ENCODE measurements at places on chromosomes 5 and 9.
A peak's percentile ranks its signal among the peaks of the same experiment; 100 is the strongest.

- no peak for DNase-seq
Measured at GRCh38 chr9:34576597-34577399, 12.7 kb downstream of the CNTFR start.

- no peak for DNase-seq
Measured at GRCh38 chr5:112795944-112796678, 58.4 kb downstream of the APC start.

DNA sequence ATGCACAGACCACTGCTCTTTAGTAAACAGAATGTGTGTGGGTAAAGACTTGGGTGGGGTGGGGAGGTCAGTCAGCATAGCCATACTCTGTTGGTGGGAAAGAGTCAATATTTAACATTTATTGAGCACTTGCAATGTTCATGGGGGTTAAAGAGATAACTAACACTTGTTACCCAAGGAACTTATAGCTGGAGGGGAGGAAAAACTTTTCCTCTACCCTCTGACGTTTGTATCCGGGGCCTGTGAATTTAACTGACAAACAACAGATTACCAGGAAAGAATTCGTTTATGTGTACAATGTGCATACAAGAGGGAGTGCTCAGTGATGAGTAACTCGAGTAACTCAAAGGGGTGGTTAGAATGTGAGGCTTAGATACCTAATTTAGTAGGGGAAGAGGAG lies 6.8 kb upstream of the CLINT1 start:
- DNase-seq, result no peak

DNA sequence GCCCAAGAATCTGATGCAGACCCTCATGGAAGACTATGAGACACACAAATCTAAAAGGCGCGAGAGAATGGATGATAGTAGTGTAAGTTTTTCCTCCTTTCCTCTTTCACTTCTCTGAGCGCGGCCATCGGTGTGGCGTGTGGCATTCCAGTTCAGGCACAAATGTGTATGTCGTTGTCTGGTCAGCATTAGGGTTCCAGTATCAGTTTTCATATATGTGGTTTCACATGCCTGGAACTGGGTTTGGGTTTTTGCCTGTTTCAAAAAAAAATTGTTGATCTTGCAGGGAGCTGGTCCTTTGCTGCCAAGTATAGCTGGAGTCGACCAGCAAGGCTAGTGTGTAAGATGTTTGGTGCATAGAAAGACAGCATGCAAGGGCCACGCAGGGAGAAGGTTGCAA lies 51.5 kb downstream of the C9orf152 start:
- no peak for DNase-seq

DNA sequence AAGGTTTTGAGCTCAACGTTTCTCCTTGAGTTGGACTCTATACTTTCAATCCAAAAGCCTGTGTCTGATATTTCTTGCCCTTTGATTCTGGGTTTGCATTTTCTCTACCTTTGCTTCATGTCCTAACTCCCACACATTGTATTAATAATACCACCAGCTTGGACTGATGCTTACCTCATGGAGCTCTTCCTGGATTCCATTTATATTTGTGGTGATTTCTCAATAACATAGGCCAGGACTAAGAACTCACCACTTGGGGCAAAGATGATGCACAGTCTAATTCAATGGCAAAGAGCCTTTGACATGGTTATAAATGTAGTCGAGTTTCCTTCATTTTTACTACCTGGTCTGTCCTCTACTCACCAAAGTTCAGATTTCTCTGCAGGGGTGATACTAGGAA lies 27.5 kb upstream of the EFNA5 start:
- no peak for DNase-seq

DNA sequence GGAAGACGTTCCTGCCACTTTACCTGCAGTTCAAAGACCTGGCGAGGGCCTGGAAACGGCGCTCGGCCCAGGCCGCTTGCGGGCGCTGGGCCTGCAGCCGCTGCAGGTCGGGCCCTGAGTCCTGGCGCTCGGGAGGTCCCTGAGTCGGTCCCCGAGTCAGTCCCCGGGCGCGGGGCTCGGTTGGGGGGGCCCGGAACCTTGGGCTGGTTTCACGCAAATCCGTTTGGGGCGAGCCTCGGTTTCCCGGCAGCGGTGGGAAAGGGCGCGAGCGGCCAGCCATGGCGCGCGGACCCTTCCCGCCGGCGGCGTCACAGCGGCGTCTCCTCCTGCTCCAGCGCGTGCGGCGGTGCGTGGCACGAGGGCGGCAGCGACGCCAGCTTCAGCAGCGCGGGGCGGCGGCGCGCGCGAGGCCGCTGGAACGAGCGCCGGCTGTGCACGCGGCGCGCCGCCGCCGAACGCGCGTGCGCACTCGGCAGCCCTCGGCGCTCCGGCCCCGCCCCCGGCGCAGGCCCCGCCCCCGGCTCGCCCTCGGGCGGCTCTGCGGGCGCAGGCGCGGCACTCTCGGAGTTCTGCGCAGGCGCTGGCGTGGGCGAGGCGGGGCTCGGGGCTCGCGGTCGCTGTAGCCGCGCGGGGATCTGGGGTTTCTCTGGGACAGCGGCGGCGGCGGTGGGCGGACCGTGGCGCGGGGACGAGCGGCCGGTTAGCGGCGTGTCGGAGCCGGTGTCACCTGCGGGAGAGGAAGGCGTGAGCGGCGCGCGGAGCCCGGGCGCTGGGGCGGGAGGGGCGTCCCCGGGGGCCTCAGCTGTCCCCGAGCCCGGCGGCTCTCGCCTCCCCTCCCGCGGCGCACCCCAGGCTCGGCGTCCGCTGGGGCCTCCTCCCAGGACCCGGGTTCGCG lies 29.9 kb downstream of the EXOC3 start:
- DNase-seq, result peak; percentile 76

GRCh38 chr5:98773214-98773463 lies 324 bp upstream of the RGMB start:
- no peak for DNase-seq

- peak; percentile 84 for DNase-seq
Measured at GRCh38 chr5:82019342-82020138, 47.7 kb downstream of the ATG10 start.

GRCh38 chr9:17291766-17292165 lies 156.9 kb downstream of the CNTLN start:
- DNase-seq, result no peak

DNA sequence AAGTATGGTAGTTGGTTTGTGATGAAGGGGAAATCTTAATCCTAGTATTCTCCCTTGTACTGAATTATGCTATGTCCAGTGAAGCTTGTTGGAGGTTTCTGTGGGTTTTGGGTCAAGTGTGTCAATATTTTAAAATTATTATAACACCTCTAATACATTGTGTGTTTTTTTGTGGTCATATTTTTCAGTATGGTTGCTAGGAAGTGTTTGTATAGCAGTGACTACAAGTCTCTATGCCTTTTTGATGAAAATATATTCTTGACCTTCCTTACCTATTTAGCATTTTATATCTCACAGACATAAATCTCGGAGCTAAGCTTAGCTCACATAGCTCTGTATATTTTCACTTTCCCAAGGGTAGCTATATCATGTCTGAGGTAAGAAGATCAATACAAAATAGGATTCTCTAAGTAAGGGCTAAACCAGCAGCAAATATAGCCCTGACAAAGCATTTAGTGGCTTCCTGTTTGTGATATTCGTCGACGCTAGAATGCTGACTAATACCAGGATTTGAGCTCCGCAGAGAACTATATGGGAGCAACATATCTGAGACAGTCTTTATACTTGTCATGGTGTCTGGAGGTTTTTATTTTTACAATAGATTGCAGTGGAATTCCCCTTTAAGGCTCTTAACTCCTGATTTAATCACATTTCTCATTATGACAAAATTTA lies 82.3 kb downstream of the MACIR start:
- DNase-seq, result no peak

DNA sequence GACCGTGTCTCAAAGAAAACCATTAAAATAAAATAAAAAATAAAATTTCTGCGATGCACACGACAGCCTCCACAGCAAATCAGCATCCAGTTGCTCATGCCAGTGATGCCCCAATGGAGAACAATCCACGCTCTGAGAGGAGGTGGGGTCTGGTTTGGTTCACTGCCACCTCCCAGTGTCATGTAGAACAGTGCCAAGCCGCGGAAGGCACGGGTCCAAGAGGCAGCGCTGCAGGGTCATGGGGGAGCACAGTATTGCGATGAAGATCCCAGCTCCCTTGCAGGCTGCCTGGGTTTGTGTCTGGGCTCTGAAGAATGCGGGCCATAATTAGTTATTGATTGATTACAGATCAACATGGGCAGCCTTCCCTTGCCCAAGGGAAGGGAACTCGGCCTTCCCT lies 6.1 kb upstream of the CACFD1 start:
- DNase-seq, result no peak

GRCh38 chr5:43699910-43700309 lies 96.9 kb downstream of the NNT start:
- no peak for DNase-seq

GRCh38 chr5:125120012-125120411 lies 373.6 kb upstream of the ZNF608 start:
- DNase-seq, result no peak

DNA sequence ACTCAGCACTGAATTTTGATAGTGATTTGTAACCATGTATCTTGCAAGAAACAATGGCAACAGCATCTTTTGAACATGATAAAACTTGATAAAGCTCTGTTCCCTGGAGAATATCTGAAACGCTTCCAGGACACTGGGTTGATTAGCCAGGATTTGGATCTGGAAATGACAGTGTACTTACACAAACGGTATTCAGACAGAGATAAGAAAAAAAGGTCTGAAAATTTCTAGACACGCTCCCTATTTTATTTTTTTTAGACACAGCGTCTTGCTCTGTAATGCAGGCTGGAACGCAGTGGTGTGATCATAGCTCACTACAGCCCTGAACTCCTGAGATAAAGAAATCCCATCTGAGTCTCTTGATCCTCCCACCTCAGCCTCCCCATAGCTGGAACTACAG lies 109.0 kb downstream of the GNAQ start:
- no peak for DNase-seq

DNA sequence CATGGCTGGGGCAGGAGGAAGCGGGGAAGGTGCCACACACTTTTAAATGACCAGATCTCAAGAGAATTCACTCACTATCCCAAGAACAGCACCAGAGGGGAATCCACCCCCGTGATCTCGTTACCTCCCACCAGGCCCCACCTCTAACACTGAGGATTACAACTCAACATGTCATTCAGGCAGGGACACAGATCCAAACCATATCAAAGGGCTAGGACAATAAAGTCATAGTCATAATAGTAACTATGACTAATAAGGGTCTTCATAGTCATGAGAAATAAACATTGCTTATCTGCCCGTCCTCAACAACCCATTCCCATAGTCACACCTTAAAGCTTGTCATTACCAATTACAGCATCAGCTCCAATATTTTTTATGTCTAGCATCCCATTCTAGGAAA lies 65.3 kb upstream of the SMC2 start:
- no peak for DNase-seq

- no peak for DNase-seq
Measured at GRCh38 chr9:136821826-136822544, 14.2 kb downstream of the RABL6 start.

DNA sequence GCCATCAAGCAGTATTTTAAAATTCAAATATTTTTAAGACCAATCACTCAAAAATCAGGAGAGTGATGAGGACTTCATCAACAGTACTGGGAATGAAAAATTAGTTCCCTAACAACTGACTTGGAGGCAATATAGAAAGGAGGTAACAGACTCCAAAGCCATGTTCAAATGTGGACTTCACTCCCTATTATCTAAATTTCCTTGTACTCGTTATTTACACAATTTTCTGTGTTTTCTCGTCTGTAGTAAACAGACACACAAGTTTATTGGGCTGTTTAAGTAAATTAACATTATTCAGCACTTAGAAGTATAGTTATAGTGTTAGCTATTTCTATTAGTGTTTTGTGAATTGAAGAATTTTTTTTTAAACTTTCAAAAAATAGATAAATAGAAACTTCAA lies 159.5 kb upstream of the FTMT start:
- DNase-seq, result no peak

DNA sequence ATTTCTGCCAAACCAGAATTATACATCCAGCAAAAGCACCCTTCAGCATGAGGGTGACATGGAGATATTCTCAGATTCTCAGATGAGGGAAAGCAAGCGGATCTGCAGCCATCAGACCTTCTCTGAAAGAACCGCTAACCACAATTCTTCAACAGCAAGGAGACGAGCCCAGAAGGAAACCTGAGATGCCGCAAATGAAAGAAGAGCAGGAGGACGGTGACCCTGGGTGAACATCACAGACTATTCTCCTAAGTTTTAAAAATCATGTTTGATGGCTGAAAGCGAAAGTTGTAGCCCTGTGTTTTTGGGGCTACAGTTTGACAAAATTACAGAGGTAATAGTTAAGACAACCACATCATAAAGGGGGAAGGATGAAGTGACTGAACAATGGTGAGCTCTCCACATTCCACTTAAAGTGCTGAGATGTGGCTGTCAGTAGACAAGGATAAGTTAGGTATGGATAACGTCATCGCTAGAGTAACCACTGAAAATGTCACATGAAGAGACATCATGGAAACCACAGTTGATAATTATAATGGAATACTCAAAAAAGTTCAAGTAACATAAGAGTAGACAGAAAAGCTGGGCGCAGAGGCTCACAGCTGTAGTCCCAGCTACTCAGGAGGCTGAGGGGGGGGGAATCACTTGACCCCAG lies 31.5 kb upstream of the NSMF start:
- DNase-seq, result no peak

GRCh38 chr5:131814990-131815389 lies 18.2 kb upstream of the FNIP1 start:
- no peak for DNase-seq

GRCh38 chr5:75756981-75757380 lies 39.7 kb upstream of the POC5 start:
- no peak for DNase-seq

DNA sequence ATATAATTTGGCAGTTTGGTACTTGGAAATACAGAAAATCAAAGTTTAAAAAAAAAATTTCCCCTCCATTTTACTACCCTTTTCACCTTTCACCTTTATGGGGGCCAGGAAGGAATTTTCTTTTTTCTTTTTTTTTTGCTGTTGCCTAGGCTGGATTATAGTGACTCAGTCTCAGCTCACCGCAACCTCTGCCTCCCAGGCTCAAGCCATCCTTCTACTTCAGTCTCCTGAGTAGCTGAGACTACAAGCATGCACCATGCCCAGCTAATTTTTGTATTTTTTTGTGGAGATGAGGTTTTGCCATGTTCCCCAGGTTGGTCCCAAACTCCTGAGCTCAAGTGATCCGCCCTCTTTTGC lies 9.1 kb downstream of the CHMP5 start:
- no peak for DNase-seq

DNA sequence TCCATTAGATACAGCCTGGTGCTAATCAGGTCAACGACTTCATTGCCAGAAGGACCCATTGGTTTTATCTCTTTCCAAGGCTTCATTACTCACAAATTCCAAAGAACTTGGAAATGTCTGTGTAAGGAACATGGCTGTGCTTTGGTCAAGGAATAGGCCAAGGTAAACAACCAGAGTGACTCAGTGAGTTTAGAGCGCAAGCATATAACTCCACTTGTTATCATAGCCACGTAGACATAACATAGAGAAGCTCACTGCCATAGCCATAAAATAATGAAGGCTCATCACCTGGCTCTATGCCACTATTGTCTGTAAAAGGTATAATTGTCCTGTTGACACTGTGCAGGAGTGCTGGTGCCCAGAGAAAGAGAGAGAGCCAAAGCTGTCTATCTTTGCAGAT lies 139.3 kb upstream of the PLCXD3 start:
- no peak for DNase-seq

Data from NCI-H345 (cell line).